Activated CD4-positive, alpha-beta T cell treated with anti-CD3 and anti-CD28 coated beads, Interleukin-2, amount 10 ng/mL, durations not matched to agents 7 days and 5 days (primary cell): ENCODE measurements at places on chromosomes 7 and 10.

- DNase-seq = no peak
Observed at GRCh38 chr10:17682236-17682946, 38.4 kb downstream of the STAM start.

GRCh38 chr10:117556356-117556755, 13.8 kb downstream of the EMX2 start:
- no peak for DNase-seq

DNA sequence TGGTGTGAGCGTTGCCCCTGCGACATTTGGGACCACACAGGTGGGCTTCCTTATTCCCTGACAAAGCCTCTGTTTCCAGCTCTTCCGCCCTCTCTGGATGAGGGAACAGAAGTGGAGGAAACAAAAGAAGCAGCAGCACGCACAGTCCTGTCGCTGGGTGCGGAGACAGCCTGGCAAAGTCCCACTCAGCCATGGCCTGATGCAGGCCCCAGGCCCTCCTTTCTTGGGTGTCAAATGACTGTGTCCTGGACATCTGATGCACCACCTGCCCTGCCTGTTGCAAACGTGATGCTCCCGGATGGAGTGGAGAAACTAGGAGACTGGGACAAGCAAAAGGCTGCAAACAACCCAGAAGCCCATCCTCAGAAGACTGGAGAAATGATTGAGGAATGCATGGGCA, 20.7 kb downstream of the ZMIZ2 start:
- DNase-seq = no peak

- no peak for DNase-seq
Observed at GRCh38 chr7:91249506-91250233, 14.6 kb upstream of the FZD1 start.

DNA sequence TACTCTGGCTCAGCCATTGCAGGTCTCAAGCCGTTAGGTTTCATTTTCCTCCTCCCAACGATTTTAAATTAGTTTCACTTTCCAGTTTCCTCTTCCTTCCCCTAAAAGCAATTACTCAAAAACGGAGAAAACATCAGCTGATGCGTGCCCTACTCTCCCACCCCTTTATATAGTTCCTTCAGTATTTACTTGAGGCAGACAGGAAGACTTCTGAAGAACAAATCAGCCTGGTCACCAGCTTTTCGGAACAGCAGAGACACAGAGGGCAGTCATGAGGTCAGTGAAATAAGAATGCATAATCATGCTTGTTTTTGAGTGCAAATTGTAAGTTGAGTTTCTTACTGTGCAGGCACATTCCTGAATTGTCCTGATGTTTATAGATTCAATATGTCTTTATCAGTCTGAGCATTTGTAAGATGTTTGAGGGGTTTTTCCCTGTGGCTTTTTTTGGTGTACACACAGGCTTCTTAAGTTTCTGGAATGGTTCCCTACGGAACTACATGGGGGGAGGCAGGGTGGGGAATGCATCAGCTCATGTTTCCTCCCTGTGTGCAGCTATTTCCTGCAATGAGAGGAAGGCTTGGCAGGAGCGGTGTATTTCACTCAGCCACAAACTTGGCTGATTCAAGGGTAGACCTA, at the start of gene IFIT3:
TSS of gene IFIT3 (plus strand) at position 195 of the 639 bp plus-strand sequence. CDS start at position 272, 77 bp downstream.
- DNase-seq = peak; percentile 42

- no peak for DNase-seq
Observed at GRCh38 chr10:2576892-2577291, 490.5 kb upstream of the PFKP start.

DNA sequence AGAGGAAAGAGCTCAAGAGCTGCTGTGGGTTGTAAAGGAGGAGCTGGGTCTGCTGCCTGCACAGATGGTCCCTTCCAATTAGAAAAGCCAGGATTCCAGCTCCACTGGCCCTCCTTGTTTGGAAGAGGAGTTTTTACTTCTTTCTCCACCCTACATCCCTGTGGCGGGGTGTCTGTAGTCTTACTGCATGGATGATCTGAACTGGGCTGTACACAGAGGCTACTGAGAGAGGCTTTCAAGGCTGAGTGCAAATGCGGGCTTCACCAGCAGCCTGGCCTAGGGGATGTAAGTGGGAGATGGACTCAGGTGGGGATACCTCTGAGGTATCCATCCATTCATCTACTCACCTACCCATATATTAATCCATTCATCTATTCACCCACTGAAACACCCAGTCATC, 7.1 kb upstream of the CXCL12 start:
- DNase-seq = no peak

- no peak for DNase-seq
Observed at GRCh38 chr7:71278257-71278656, 146.3 kb downstream of the GALNT17 start.
